ENCODE measurements at places on chromosomes 2 and 18. TPM values are rescaled to one million over a fixed set of nuclear protein-coding genes. Genes with fewer than 3 reads are reported as not detected.

The MROH2A gene
- not detected for total RNA-seq

The TMEM182 gene
- 0.93 TPM for total RNA-seq

The LDAH gene
- total RNA-seq = 15.5 TPM

The TGFBRAP1 gene
- total RNA-seq = 36.2 TPM

The ZNF516 gene
- total RNA-seq = 55.4 TPM

The KIDINS220 gene
- 48.2 TPM for total RNA-seq

The HOXD10 gene
- total RNA-seq = 0.59 TPM

The CDKL4 gene
- total RNA-seq = not detected

The SPIRE1 gene
- 21.7 TPM for total RNA-seq

The AGXT gene
- total RNA-seq = not detected

The GPR45 gene
- not detected for total RNA-seq

The TTN gene
- 0.64 TPM for total RNA-seq
